ENCODE measurements at places on chromosomes 1 and 21.

GRCh38 chr1:99171184-99171813 lies 93.0 kb upstream of the PLPPR4 start:
- no peak for DNase-seq

DNA sequence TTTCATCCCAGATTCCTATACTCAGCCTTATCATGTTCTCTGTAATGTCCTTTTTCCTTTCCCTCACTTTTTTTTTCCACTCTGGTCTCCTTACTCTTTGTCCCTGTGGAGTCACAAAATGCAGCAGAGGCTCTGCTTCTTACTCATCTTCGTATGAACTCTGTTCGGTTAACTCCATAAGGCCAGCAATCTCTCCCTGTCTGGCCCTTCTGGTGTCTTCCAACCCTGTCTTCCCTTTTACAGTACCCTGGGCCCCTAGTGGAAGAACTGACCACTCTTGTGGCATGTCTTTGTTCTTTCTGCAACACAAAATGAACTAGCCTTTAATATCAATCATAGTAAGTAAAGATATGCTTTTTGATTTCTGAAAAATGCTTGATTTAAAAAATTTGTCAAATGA lies 7.1 kb downstream of the CD101 start:
- no peak for DNase-seq

DNA sequence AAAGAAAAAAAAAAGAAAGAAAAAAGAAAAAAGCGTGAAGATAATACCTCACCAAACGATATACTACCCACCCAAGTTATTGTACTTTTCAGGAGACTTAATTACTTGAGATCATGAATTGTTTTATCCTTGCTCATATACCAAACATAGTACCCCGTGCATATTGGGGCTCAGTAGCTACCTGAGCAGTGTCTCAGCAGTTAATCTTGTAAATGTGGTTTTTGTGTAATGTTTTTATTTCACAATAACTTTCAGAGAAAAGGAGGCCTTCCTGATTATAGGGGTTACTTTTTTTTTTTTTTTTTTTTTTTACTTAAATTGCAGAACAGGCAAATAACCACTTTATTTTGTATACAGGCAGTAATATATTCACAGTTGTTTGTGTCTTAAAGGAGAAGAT lies 80.3 kb downstream of the OSBPL9 start:
- DNase-seq = no peak

DNA sequence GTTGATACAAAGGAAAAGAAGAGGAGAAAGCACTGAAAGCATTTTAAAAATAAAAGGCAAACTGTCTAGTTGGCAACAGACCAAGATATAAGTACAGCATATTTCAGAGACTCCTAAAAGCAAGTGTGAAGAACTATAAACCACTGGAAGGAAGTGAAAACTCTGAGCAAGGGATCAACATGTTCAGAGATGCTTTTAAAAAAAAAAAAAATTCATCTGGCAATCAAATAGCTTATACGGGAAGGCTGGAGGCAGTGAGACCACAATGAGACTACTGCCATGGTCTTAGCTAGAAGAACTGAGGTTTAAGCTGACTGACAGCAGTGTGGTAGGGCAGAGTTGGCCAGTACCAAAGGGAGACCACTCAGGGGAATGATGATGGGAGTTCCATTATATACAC lies 124.3 kb downstream of the VAV3 start:
- DNase-seq = no peak

- DNase-seq = no peak
Measured at GRCh38 chr1:173506437-173506836, 29.3 kb downstream of the PRDX6 start.

DNA sequence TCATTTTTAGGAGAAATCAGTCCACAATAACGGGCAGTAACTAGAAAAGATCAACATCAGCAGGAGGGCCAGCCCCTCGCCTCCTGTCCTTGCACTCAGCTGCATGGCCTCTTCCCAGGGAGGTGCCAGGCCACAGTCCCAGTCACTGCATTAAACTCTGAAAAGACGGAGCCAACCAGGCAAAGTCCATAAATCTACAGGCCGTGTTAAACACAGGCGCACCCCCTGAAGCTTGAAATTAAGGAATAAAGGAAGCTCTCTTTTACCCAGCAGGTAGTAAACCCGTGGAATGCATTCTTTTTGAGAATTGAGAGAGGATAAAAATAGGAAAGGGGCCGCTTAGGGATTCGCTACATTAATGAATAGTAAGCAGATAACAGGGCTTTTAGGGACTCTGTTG lies 18.4 kb downstream of the H6PD start:
- no peak for DNase-seq

GRCh38 chr1:70486676-70487458 lies 75.8 kb downstream of the CTH start:
- no peak for DNase-seq

GRCh38 chr1:231814521-231814920 lies 187.9 kb downstream of the DISC1 start:
- DNase-seq = no peak

DNA sequence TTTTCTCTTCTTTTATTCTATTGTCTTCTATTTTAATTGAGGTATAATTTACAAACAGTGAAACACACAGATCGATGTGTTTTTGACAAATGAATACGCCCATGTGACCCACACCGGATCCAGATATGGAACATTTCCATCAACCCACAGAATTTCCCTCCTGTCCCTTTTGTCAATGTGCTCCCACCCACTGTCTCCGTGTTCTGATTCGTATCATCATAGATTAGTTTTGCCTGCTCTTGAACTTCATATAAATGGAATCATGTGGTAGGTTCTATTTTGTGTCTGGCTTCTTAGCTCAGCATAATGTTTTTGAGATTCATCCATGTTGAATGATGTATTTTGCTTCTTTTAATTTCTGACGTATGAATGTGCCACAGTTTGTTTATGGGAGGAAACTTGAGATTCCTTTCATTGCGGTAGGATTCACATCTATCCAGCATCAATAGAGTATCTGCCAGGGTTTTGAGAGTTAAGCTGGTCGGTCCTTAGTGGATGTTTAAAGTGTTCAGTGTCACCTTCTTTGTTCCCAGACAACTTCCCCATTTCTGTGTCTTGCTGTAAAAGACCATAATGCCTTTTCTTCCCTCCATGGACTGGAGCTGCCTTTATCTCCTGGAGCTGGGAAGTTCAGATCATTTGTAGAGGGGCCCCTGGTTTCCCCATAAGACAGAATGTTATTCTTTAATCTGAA lies 14.7 kb downstream of the NAV1 start:
- no peak for DNase-seq

GRCh38 chr1:197673292-197673691 lies 102.0 kb downstream of the DENND1B start:
- DNase-seq = no peak

- no peak for DNase-seq
Measured at GRCh38 chr1:236663934-236664333, 22.4 kb upstream of the ACTN2 start.

DNA sequence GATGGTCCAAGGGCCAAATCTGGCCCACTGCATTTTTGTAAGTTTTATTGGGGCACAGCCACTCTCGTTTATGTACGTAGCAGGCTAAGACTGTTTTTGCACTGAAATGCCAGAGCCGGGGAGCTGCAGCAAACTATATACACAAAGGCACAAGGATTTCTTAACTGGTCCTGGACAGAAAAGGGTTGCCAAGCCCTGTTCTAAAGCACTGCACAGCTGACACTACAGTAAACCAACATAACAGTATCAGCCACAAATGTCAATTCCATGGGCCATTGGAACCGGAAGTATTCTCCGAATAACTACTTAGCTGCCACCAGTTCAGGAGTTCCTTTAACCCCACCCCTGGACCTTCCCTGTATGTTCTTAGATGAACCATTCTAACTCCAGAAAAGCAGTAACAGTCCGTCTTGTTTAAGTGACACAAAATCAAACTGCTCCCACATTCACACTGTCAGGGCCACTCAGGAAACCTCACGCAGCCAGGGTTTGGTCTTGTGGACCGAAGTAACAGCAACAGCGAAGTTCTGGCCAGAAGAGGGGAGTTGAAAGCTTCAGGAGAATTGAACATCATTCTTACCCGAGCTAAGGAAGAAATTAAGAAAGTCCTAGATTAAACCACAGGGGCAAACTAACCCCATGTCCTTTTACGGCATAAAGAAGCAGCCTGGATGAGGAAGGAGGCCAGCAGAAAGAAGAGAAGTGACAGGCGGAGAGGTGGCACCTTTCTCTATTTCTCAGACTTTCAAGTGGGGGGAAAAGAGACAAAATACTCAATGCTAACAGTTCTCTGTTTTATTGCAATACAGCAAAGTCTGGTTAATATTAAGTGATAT lies 49.2 kb downstream of the COQ8A start:
- no peak for DNase-seq

- peak; percentile 42 for DNase-seq
Measured at GRCh38 chr1:247241691-247242090, 14.2 kb upstream of the VN1R5 start.

DNA sequence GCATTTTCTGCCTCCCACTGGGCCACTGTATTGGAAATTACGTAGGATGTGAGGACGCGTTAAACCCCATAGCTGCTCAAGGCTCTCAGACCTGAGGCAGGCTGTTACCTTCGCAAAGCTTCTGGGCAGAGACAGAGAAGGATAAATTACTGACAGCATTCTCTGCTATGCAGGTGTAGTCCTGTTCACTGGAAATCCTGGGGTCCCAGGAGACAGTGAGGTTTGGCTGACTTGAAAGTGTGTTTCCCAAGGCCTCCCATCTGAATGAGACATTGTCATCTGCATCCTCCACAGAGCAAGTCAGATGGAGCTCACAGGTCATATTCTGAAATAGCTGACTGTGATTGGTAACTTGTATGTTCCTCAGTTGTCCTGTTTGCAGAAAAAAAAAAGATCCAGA lies 32.0 kb downstream of the SLAMF6 start:
- DNase-seq = no peak

GRCh38 chr1:56496821-56497772 lies 82.3 kb downstream of the PLPP3 start:
- DNase-seq = no peak

- peak; percentile 94 for DNase-seq
Measured at GRCh38 chr1:3900969-3901529, 977 bp upstream of the C1orf174 start.

GRCh38 chr1:65734979-65735378 lies 57.7 kb upstream of the PDE4B start:
- DNase-seq = no peak

- no peak for DNase-seq
Measured at GRCh38 chr21:36743446-36743845, 44.5 kb downstream of the SIM2 start.

GRCh38 chr1:28499553-28499952 lies 6.3 kb upstream of the RCC1 start:
- DNase-seq = no peak

DNA sequence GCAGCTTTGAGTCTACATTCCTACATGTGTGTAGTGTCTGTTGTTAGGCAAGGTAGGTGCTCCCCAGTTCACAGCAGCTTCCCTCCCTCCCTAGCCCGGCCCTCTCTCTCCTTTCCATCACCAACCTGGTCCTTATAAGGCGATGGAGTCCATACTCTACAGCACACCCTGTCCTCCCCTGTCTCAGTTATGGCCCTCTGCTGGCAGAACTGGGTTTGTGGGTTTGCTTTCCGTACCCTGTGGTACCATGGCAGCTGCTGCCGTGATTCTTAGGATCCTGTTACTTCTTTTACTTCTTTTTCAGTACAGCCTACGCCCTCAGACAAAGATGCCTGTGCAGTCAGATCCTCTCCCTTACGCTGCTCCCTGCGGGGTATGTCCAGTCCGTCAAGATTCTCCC lies 31.7 kb downstream of the AK5 start:
- no peak for DNase-seq

DNA sequence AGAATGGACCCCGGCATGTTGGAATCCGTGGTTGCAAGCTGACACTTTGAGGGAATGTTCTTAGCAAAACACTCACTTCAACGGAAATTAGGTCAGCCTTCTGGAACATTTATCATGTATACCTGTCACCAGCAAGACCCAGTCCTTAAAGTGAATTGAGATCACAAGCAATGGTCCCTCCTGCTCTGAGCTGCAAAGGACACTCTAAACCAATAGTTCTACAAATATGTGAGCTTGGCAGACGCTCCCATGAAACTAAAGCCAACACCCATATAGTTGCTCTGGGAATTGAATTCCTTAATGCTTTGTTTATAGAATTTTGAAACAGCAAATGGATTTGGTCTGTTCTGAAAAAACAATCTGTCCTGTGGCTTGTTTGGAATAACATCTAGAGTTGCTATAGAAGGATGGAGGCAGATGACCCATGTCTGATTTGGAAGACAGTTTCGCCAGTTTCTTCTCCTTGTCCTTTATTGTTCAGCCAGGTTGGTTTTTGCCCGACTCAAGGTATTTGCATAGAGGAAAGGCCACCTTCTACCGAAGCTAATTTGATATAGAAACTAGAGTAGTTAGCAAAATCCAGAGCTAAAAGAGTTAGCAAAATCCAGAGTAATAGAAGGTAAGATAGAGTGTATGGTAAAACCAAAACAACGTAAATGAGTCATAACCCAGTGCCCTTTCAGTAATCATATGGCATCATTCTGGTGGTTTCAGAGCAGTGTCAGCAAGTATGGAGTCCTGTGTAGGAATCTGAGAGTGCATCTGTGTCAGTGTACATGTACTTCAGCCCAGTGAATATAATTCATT lies 236.2 kb downstream of the NFIA start:
- no peak for DNase-seq

DNA sequence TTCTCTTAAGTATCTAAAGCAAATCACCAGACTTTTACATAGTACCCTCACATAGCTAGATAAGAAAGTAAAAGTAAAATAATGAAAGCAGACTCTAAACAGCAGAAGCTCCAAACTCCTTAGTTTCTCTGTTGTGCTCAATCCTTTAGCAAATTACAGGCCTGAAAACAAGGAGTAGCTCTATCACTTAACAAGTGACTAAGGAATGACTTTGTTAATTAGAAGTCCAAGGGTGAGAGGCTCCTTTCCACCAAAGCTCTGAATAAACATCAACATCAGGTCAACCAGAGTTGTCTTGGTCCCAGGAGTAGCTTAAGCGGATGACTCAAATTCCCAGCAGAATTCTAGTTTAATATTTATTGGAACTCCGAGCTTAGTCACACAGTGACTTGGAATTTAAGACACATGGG lies 5.9 kb downstream of the NRIP1 start:
- no peak for DNase-seq

- no peak for DNase-seq
Measured at GRCh38 chr1:200929530-200930278, 35.0 kb downstream of the INAVA start.

DNA sequence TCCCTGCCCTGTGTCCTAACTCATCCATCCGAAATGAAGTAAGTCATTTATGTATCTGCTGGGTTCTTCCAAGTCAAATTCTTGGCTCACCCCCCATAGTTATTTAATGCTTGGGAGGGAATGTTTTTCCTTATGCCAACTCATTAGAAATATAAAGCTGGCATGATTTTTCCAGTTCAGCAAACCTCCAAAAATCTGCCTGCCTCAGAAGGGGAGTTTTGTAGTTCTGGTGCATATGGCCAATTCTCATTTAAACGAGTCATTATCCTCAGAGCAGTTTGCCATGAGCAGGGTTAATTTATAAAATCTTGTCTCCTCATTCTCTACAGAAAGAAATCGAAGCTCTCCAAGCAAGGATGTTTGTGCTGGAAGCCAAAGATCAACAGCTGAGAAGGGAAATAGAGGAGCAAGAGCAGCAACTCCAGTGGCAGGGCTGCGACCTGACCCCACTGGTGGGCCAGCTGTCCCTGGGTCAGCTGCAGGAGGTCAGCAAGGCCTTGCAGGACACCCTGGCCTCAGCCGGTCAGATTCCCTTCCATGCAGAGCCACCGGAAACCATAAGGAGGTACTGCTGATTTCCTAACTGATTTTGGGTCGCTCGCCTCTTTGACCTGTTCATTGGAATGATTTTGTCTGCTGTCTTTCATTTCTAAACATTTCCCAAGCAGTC lies 144.1 kb downstream of the DISC1 start:
- DNase-seq = no peak

Measured in COLO829 (cell line).